ENCODE measurements at places on chromosomes 5 and 9.

- DNase-seq: peak; percentile 48
These were observed 974 bp downstream of the C9orf40 start for GRCh38 chr9:74951725-74952151.

DNA sequence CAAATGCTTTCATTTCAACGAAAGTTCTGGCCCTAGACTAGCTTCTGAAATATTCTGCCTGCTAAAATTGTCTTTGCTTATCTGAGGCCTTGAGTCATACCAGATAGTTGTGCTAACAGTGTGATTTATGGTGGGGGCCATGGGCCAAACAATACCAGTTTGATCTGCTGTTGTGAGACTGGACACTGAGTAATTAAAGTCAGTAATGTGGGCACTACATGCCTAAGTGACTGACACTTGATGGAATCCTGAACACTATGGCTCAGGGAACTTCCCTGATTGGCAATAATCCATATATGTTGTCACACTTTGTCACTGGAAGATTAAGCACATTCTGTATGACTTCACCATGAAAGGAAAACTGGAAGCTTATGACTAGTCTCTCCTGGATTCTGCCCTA is 127.6 kb upstream of the CYLC2 start:
- DNase-seq: no peak

GRCh38 chr9:26170190-26170589 is 491.9 kb upstream of the TUSC1 start:
- no peak for DNase-seq

- DNase-seq: peak; percentile 2
These were observed 181.8 kb downstream of the GLIS3 start for GRCh38 chr9:4117835-4118610.

- no peak for DNase-seq
These were observed 11.4 kb upstream of the UNC5A start for GRCh38 chr5:176798949-176799348.

GRCh38 chr5:7395947-7396712 is at the start of gene ADCY2:
Gene ADCY2 (plus strand): TSS chr5:7396138. CDS start chr5:7396297, 159 bp downstream.
- no peak for DNase-seq

DNA sequence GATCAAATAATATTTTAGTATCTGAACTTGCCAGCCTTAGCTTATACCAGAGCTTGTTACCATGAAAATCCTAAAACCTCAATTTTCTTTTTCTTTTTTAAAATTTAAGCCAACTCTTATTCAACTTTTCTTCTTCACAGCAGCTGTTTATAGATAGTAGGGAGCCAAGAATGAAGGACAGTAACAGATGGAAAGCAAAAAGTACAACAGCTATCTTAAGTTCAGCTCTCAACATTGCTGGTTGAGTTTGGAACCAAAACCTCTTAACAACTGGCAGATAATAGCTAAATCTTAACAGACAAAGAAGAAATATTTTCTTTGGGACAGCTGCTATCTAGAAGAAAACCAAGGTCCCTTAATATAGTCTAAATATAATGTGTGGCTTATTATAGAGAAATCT is 74.7 kb downstream of the PJA2 start:
- no peak for DNase-seq
